ENCODE measurements at places on chromosomes 3 and 15.

- no peak for DNase-seq
- no peaks in the 10 kb centered on the region for H3K27me3 ChIP-seq
- H3K27ac ChIP-seq: no peak overlapping the region
- no peaks in the 10 kb centered on the region for H3K36me3 ChIP-seq
- H3K4me3 ChIP-seq: no peak overlapping the region
Observed at GRCh38 chr3:25335356-25335755, 92.7 kb upstream of the RARB start.

DNA sequence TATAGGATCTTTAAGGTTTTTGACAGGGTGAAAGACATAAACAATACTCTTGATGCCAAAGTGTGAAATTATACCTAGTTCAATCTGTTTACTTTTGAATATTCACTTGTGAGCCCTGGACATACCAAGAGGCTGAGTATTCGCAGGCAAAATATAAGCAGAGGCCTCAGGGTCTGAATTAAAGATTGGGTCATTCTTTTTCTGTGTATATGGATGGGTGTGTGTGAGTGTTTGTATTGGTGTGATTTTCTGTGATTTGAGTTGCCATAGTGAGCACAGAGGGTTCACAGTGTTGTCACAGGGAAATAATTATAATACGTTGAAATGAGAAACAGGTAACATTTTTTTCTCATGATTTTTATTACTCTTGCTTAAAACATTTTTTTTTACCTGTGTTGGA lies 770.7 kb upstream of the ALCAM start:
- H3K4me1 ChIP-seq: no peaks in the 10 kb centered on the region
- H3K36me3 ChIP-seq: no peaks in the 10 kb centered on the region
- H3K4me3 ChIP-seq: no peak overlapping the region
- no peak for DNase-seq

GRCh38 chr3:65851827-65852226 lies 186.9 kb downstream of the MAGI1 start:
- no peak for DNase-seq
- peaks cover 3% of the 10 kb centered on the region for H3K4me1 ChIP-seq
- H3K27ac ChIP-seq: no peak overlapping the region
- no peaks in the 10 kb centered on the region for H3K36me3 ChIP-seq

- DNase-seq: no peak
- no peaks in the 10 kb centered on the region for H3K36me3 ChIP-seq
- H3K27me3 ChIP-seq: no peaks in the 10 kb centered on the region
- H3K27ac ChIP-seq: no peak overlapping the region
- no peaks in the 10 kb centered on the region for H3K4me1 ChIP-seq
Observed at GRCh38 chr3:59133311-59133710, 83.5 kb upstream of the CFAP20DC start.

- no peaks in the 10 kb centered on the region for H3K36me3 ChIP-seq
- no peaks in the 10 kb centered on the region for H3K27me3 ChIP-seq
- H3K4me1 ChIP-seq: no peaks in the 10 kb centered on the region
- H3K27ac ChIP-seq: no peak overlapping the region
Observed at GRCh38 chr3:81339040-81339845, 422.2 kb downstream of the GBE1 start.

DNA sequence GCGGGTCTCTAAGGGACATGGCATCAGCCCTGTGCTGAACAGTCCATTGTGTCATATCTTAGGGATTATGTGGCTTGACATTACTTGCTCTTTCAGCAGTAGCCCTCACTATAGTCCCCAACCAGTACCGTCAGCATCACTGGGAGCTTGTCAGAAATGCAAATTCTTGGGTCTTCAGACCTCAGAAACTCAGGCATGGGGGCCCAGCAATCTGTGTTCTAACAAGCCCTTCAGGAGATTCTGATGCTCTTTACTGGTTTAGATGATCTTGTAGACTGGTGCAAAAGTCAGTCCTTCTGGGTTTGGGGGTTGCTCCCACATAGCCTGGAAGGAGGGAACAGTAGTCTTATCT lies 39.0 kb upstream of the TRAK1 start:
- no peaks in the 10 kb centered on the region for H3K36me3 ChIP-seq
- H3K27me3 ChIP-seq: no peaks in the 10 kb centered on the region
- H3K27ac ChIP-seq: no peak overlapping the region

GRCh38 chr15:89785774-89786140 lies 9.6 kb downstream of the MESP2 start:
- no peak overlapping the region for H3K4me3 ChIP-seq
- peaks cover 2% of the 10 kb centered on the region for H3K27me3 ChIP-seq
- H3K4me1 ChIP-seq: no peaks in the 10 kb centered on the region

DNA sequence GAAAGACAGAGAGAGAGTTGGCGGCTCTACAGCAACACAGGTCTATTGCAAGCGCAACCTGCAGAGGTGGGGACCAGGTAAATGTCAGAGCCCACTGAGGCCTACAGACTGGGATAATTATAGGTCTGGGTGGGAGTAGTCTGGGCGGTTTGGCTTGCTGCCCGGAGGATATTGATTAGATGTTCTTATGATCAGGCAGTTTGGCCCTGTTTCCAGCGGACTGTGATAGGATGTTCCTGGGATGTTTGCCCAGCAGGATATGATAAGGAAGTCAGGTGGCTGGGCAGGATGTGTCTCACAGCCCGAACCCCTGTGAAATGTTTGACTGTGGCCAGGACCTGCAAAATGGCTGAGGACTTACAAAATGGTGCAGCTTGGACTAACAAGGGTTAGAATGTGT lies 364.9 kb downstream of the NAALADL2 start:
- no peaks in the 10 kb centered on the region for H3K4me1 ChIP-seq
- H3K36me3 ChIP-seq: no peaks in the 10 kb centered on the region
- no peak overlapping the region for H3K27ac ChIP-seq
- no peaks in the 10 kb centered on the region for H3K27me3 ChIP-seq
- H3K4me3 ChIP-seq: no peak overlapping the region

DNA sequence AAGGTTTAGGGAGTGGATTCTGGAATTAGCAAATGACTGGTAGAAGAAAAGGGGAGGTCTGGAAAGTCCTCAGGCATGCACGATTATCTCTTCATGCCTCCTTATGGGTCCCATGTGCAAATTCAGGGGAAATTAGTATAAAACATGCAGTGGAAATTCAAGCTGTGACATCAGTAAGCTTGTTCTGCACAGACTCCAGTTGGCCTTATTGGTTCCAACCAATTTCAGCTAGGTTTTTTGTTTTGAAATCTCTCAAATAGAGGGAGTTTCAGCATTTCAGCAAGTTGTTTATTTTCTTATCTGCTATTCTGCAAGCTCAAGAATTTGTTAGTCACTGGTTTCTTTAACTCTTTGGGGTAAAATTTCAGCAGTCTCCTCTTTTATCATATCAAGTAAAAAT lies 774 bp upstream of the TMCO5A start:
- no peaks in the 10 kb centered on the region for H3K27me3 ChIP-seq
- no peak overlapping the region for H3K27ac ChIP-seq
- H3K36me3 ChIP-seq: no peaks in the 10 kb centered on the region
- no peaks in the 10 kb centered on the region for H3K4me1 ChIP-seq

- H3K36me3 ChIP-seq: no peaks in the 10 kb centered on the region
- H3K4me3 ChIP-seq: no peak overlapping the region
- no peak for DNase-seq
- no peaks in the 10 kb centered on the region for H3K27me3 ChIP-seq
- H3K27ac ChIP-seq: no peak overlapping the region
- H3K4me1 ChIP-seq: no peaks in the 10 kb centered on the region
Observed at GRCh38 chr15:38886315-38887163, 321.9 kb upstream of the RASGRP1 start.

DNA sequence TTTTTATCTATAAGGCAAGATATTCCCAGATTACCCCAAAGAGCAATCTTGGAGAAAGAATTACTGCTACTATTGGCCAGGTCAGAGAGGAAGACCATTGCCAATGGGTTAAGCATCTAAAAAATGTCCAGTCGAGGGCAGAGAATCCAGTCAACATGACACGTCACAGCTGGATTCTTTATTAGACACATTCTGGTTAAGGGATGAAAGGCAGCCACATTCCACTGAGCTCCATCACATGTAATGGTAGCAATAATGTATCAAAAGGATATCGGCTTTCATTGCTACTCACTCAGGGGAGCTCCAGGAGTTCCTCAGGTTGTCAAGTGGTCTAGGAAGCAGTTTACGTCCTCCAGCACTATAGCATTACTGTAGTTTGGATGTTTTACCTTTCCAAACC lies 421.1 kb downstream of the PLOD2 start:
- no peaks in the 10 kb centered on the region for H3K36me3 ChIP-seq
- DNase-seq: no peak

DNA sequence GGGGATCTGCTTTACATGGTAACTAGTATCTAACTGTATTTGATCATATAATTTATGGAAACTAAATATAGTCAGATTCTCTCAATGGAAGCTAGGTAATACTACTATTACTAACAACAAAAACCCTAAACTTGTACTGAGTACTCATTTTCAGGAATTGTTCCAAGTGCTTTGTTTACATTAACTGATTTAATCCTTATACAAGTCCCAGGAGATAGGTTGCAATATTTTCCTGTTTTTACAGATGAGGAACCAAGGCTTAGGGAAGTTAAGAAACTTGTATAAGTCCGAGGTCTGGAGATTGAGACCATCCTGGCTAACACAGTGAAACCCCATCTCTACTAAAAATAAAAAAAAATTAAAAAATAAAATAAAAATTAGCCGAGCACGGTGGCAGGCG lies 7.5 kb upstream of the MTHFS start:
- no peaks in the 10 kb centered on the region for H3K36me3 ChIP-seq
- peaks cover 7% of the 10 kb centered on the region for H3K4me1 ChIP-seq
- no peak overlapping the region for H3K4me3 ChIP-seq
- H3K27ac ChIP-seq: no peak overlapping the region

DNA sequence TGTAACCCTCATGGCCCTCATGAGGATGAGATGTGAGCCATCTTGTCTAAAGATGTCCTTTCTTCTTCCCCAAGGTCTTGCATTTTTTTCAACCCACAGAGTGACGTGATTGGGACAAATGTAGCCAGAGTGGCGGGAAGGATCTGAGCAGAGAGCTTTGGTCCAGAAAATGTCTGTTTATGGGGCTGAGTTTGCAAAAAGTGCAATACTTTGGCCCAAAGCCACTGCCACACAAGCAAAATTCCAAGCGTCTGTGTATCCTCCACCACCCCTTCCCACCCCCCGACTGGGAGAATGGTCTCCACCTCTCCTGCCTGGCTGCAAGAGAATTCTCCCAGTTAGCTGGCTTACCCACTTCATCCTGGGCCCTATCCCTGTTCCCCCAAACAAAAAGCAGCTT lies 246.9 kb upstream of the LRIG1 start:
- H3K27me3 ChIP-seq: no peaks in the 10 kb centered on the region
- no peaks in the 10 kb centered on the region for H3K4me1 ChIP-seq
- H3K4me3 ChIP-seq: no peak overlapping the region
- H3K27ac ChIP-seq: no peak overlapping the region
- H3K36me3 ChIP-seq: no peaks in the 10 kb centered on the region

- H3K4me3 ChIP-seq: no peak overlapping the region
- no peak overlapping the region for H3K27ac ChIP-seq
- peaks cover 10% of the 10 kb centered on the region for H3K4me1 ChIP-seq
- peak; percentile 83 for DNase-seq
Observed at GRCh38 chr3:66582721-66583423, 82.0 kb upstream of the LRIG1 start.

GRCh38 chr3:188133219-188133618 lies 20.7 kb upstream of the LPP start:
- H3K4me3 ChIP-seq: no peak overlapping the region
- no peaks in the 10 kb centered on the region for H3K36me3 ChIP-seq
- no peaks in the 10 kb centered on the region for H3K27me3 ChIP-seq
- DNase-seq: no peak

- H3K27me3 ChIP-seq: no peaks in the 10 kb centered on the region
- peaks cover 26% of the 10 kb centered on the region for H3K4me1 ChIP-seq
- H3K4me3 ChIP-seq: no peak overlapping the region
- no peak for DNase-seq
Observed at GRCh38 chr15:66743703-66744536, 41.9 kb downstream of the SMAD6 start.

DNA sequence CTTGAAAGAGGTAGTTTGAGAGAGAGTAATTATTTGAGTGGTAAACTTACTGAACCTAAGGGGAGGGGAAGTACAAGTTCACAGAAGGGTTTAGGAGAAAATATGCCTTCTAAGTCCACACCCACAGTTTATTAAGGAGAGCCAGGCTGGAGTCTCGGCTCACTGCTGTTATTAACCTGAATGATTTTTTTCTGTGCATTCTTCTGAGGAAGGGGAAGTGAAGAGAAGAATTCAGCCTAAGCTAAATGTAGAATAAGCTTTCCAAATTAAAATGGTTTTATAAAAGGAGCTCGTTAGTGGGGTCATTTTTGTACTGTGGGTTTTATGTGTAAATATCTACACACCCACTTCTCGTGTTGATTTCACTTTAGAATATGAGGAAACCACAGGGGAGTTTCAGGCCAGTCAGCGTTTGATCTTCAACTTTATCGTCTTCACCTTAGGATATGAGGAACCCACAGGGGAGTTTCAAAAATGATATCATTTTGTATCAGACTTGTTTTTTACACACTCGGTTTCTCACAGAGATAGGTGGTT lies 1.5 kb downstream of the WHAMM start:
- H3K4me1 ChIP-seq: peaks cover 30% of the 10 kb centered on the region
- DNase-seq: no peak
- H3K27me3 ChIP-seq: no peaks in the 10 kb centered on the region

GRCh38 chr3:141462176-141462859 lies 24.5 kb upstream of the RASA2 start:
- no peak overlapping the region for H3K4me3 ChIP-seq
- no peak overlapping the region for H3K27ac ChIP-seq
- no peaks in the 10 kb centered on the region for H3K36me3 ChIP-seq
- no peak for DNase-seq
- no peaks in the 10 kb centered on the region for H3K27me3 ChIP-seq
- H3K4me1 ChIP-seq: no peaks in the 10 kb centered on the region

- no peak overlapping the region for H3K4me3 ChIP-seq
- H3K36me3 ChIP-seq: no peaks in the 10 kb centered on the region
- no peaks in the 10 kb centered on the region for H3K4me1 ChIP-seq
- H3K27me3 ChIP-seq: no peaks in the 10 kb centered on the region
Observed at GRCh38 chr3:140529096-140529495, 148.8 kb upstream of the TRIM42 start.

- peak; percentile 75 for DNase-seq
- H3K27me3 ChIP-seq: peaks cover 36% of the 10 kb centered on the region
- H3K27ac ChIP-seq: no peak overlapping the region
- H3K4me3 ChIP-seq: no peak overlapping the region
- no peaks in the 10 kb centered on the region for H3K36me3 ChIP-seq
Observed at GRCh38 chr3:126135406-126136076, 44.8 kb downstream of the ALDH1L1 start.

DNA sequence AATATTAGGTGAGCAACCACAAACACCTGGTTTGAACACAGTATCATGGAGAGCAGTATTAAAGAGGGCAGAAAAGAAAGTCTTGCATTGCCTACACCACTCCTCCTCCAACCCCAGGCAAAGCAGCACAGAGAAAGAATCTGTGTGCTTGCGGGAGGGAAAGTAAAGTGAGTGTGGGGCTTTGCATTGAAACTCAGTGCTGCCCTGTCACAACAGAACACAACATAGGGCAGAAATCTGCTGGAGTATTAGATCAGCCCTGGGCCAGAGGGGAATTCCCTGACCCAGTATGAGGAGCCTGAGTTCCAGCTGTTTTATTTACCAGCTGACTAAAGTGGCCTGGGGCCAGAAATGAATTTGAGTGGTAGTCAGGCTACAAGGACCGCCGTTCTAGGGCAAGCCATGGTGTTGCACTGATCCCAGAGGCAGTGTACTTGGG lies 75.5 kb downstream of the SPATA16 start:
- H3K36me3 ChIP-seq: no peaks in the 10 kb centered on the region
- no peaks in the 10 kb centered on the region for H3K4me1 ChIP-seq
- no peak overlapping the region for H3K27ac ChIP-seq
- no peak for DNase-seq
- H3K4me3 ChIP-seq: no peak overlapping the region

- no peak overlapping the region for H3K27ac ChIP-seq
- no peaks in the 10 kb centered on the region for H3K27me3 ChIP-seq
- H3K4me3 ChIP-seq: no peak overlapping the region
- no peak for DNase-seq
- H3K36me3 ChIP-seq: no peaks in the 10 kb centered on the region
- H3K4me1 ChIP-seq: no peaks in the 10 kb centered on the region
Observed at GRCh38 chr15:61653110-61653509, 407.1 kb downstream of the VPS13C start.
